ENCODE measurements at places on chromosomes 5 and 9. TPM values are rescaled to one million over a fixed set of nuclear protein-coding genes. Genes with fewer than 3 reads are reported as not detected.
A peak's percentile ranks its signal among the peaks of the same experiment; 100 is the strongest.

DNA sequence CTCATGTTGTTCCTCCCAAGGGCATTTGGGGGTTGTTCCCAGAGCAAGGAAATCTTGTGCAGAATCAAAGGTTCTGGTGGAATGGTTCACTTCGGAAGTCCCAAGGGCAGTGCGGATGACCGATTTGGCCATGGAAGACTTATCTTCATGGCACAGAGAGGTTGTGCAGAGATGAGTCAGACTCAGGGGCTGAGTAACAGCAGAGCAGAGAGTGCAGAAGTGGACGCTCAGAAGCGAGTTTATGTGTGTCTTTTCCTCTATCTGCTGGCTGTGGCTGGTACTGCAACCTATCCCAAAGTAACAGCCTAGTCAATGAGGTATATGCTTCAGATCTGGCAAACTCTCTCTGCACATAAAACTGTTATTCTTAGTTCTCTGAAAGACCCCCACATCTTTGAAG is 118.1 kb downstream of the DPYSL3 start:
- peak; percentile 86 for DNase-seq

DNA sequence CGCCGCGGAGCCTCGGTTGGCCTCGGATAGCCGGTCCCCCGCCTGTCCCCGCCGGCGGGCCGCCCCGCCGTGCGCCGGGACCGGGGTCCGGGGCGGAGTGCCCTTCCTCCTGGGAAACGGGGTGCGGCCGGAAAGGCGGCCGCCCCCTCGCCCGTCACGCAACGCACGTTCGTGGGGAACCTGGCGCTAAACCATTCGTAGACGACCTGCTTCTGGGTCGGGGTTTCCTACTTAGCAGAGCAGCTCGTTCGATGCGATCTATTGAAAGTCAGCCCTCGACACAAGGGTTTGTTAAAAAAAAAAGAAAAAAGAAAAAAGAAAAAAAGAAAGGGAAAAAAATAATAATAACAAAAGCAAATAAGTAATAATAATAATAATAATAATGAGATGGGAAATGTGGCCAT is 112.8 kb downstream of the GCNT1 start:
- no peak for DNase-seq

DNA sequence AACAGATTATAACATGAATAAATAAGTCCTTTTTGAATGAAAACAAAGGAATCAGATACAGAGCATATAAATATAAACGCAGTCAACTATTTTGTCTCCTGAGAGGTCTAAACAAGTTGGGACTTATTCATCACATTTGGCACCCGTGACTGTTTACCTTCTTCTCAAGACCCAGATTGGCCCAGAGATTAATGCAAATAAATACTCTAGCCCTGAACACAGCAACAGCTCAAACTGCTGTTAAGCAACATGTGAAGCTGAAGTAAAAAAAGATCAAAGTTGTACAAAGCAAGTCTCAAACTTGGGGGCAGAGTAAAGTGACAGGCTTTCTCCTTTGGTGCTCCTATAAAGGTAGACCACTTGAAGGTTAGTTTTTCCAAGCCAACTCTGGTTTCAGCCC is 95.0 kb upstream of the NR5A1 start:
- peak; percentile 92 for DNase-seq

- no peak for DNase-seq
Measured at GRCh38 chr5:157778121-157778805, 34.8 kb downstream of the LSM11 start.

DNA sequence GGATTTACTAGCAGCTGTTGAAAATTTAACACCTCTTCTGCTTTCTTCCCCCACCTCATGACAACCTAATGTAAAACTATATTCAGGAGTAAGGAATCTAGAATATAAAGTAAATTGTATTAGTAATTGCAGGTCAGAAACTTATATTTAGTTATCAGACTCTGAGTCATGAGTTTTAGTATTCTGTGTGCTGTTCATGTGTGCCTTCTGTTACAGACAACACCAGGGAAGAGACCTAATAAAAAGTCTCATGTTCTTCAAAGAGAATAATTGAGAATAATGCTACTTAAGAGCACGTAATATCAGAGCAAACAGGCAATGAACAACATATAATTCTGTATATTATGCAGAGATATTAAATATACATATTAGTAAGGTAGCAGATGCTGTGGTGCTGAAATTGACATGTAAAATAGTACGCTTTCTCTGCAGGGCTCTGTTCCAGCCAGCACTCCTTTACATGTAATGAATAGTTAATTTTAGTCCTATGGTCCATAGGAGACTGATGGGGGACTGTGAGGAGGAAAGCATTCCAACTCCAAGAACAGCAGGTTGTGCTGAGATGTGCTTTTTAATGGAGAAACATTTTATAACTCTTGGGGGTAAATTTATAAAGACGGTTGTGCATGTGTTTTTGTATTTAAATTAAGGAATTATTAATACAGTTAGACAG is 106.4 kb downstream of the ZSWIM6 start:
- peak; percentile 47 for DNase-seq

DNA sequence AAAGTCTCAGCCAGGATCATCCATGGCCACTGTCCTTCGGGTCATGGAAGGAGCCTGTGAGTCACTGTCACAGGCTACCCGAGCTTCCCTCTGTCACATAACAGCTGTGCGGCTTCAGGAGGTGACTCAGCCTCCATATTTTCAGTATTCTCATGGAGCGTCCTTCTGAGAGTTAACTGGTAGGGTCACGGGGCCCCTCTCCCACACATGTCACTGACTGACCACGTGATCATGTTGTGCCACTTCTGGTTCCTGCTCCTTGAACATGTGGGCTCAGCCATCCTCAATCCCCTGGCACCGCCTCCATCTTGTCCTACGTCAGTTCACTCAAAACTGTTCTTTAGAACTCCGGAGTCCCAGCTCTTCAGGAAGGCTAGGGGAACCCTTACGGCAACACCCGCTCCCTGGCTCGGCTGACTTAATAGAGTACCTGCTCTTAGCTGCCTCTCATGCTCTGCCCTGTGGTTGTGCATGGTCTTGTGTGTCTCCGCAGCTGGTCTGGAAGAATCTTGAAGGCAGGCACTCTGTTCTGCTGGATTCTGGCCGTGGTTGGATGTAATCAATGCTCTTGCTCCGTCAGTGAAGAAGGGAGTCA is 182.8 kb downstream of the ICE1 start:
- DNase-seq: no peak

GRCh38 chr5:39224196-39224761 is 4.9 kb upstream of the FYB1 start:
- peak; percentile 96 for DNase-seq

GRCh38 chr9:3863111-3863528 is 337.3 kb upstream of the RFX3 start:
- peak; percentile 87 for DNase-seq

- no peak for DNase-seq
Measured at GRCh38 chr5:122576256-122577016, 198.4 kb upstream of the SNX2 start.

- DNase-seq: no peak
Measured at GRCh38 chr9:20271723-20272122, 350.6 kb downstream of the MLLT3 start.

- DNase-seq: no peak
Measured at GRCh38 chr9:82382887-82383616, 394.5 kb downstream of the SPATA31D1 start.

- DNase-seq: no peak
Measured at GRCh38 chr9:134930398-134930797, 12.7 kb upstream of the FCN1 start.

- no peak for DNase-seq
Measured at GRCh38 chr5:170057311-170057710, 48.4 kb upstream of the FOXI1 start.

DNA sequence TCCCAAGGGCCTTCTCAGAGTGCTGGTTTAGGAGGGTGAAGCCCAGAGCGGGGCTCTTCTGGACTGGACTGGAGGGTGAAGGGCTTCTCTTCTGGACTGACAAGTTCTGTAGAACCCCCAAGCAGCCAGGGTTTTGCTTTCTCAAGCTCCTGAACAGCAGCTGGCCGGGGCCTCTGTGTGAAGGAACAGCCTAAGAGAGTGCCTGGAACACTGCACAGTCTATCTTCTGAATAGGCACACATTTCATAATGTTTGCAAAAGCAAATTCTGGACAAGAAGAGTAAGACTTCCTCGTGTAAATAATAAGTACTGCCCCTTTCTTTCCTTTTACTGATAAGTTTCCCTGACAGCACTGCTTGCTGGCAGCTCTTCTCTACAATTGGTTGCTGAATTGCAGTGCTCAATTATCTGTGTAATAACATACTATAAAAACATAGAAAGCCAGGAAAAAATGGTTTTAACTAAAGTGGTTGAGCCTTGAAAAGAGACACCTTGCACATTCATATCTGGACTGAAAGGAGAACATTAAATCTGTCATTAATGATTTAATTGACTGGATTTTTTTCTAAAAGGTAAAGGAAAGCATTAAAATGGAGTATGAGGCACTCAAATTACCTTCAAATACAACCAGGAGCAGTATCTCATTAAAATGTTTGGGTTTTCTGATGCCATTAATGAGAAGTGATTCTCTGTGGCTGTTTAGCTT is 20.5 kb downstream of the MAST4 start:
- no peak for DNase-seq

GRCh38 chr9:123337971-123338370 is 18.0 kb upstream of the CRB2 start:
- DNase-seq: no peak

DNA sequence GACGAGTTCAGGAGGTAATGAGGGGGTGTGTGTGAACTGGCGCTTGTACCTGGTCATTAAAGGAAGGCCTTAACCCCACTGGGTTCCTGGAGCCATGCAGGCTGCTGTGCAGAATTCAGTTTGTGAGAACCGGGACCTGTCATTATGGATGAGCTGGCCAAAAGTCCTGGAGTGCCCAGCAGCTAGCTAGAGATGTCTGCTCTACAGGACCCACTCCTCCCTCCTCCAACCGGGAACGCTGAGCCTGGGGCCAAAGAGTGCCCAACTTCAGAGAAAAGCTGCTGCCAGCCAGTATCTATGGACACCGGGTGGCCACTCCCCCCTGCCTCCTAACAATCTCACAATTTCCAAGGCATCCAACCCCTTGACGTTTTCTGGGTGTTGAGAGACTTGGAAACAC is 1.2 kb downstream of the ENTREP1 start:
- no peak for DNase-seq

DNA sequence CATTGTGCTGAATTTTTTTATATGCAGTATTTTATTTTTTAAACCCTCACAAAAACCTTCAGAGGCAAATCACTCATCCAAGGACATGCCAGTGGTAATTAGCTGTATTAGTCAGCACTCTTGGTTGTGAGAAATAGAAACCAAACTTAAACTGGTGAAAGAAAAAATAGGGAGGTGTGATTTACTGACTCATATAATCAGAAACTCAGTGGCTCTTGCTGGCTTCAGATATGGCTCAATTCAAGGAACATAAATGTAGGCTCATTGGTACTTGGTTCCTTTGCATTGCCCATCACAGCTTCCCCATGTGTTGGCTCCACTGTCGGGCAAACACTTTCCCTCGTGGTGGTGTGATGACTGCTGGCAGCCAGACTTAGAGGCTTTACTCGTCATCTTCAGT is 497.2 kb downstream of the MAT2B start:
- peak; percentile 70 for DNase-seq

Gene SNCB
- not detected for total RNA-seq

Gene AHRR
- 0.53 TPM for total RNA-seq

Gene CD74
- 3.8 TPM for total RNA-seq

Gene COL15A1
- total RNA-seq: under 0.01 TPM

Gene BTNL8
- not detected for total RNA-seq

Gene PLCXD3
- not detected for total RNA-seq

Gene PIP5K1B
- 2.9 TPM for total RNA-seq

Gene CREB3
- 57.9 TPM for total RNA-seq

Gene PAPPA
- 1.3 TPM for total RNA-seq

Gene CCNI2
- total RNA-seq: not detected

Gene IFNE
- 12.4 TPM for total RNA-seq

Gene SH2D3C
- total RNA-seq: not detected
